Fibroblast of the aortic adventitia (primary cell): ENCODE measurements at places on chromosomes 5 and 9. TPM values are rescaled to one million over a fixed set of nuclear protein-coding genes. Genes with fewer than 3 reads are reported as not detected.

ARSI gene
- 1.5 and 2.1 TPM in 2 replicates for total RNA-seq

NR6A1 gene
- total RNA-seq = 1.2 TPM in 1 of 2 replicates, not detected in the other

RHOBTB3 gene
- 82.2 and 86.9 TPM in 2 replicates for total RNA-seq

PGGT1B gene
- total RNA-seq = 5.7 and 15.1 TPM in 2 replicates

SLC6A18 gene
- total RNA-seq = not detected in 2 replicates
